ENCODE measurements at places on chromosomes 1 and 21. TPM values are rescaled to one million over a fixed set of nuclear protein-coding genes. Genes with fewer than 3 reads are reported as not detected.

Gene ZMPSTE24
- total RNA-seq, result 39.9 TPM

Gene LAMC2
- 34.9 TPM for total RNA-seq

Gene PDC
- not detected for total RNA-seq

Gene MIXL1
- total RNA-seq, result not detected

Gene DNALI1
- 0.27 TPM for total RNA-seq

Gene TMEM201
- total RNA-seq, result 27.2 TPM

Gene FOXJ3
- total RNA-seq, result 60.2 TPM

GRCh38 chr1:214362188-214362882 lies 81.4 kb downstream of the SMYD2 start:
- H3K27ac ChIP-seq, result peak overlapping the region; percentile 48
- peaks cover 3% of the 10 kb centered on the region for H3K36me3 ChIP-seq

DNA sequence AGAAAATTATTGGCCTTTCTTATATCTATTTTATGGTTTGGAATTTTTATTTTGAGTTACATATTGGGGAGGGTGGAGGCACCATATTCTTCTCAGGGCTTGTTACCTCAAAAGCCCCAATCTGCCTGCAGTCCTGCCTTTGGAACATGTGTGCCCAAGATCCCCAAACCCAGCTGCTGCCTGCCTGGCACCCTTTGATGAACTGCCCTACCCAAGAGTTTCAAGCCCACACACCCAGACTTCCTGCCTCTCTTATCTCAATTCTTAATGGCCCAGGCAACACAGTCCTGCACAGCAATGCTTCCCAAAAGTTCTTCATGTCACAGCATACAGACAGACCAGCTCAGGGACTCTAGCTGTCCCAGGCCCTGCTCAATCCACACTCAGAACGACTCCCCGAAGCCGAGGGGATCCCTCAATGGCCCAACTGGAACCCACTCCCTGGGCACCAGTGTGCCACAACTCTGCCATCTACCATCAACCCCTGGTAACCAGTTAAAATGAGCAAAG lies 19.2 kb downstream of the OLFML2B start:
- no peak overlapping the region for H3K27ac ChIP-seq
- no peaks in the 10 kb centered on the region for H3K36me3 ChIP-seq
- no peaks in the 10 kb centered on the region for H3K27me3 ChIP-seq

GRCh38 chr1:209642816-209643215 lies 9.4 kb downstream of the LAMB3 start:
- H3K27ac ChIP-seq, result no peak overlapping the region
- no peak overlapping the region for H3K4me3 ChIP-seq
- no peaks in the 10 kb centered on the region for H3K27me3 ChIP-seq
- no peak for DNase-seq
- peaks cover 18% of the 10 kb centered on the region for H3K36me3 ChIP-seq

DNA sequence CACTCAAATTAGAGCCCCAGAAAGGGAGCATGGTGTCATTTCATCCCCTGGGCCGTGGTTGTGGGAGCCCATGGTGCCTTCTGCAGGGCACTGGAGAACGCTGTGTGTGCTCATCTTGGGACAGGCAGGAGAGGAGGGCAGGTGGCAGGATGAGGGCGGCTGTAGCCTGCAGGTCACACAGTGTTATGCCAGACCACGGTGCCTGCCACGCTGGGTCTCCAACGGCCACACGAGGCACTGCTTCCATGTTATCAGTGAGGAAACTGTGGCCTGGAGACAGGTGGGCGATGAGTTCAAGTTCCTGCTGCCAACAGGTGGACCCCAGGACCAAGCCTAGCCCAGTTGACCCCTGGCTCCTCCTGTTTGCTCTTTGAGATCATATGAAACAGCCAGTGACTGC lies 21.0 kb downstream of the ABCG1 start:
- H3K27ac ChIP-seq, result no peak overlapping the region
- H3K4me3 ChIP-seq, result no peak overlapping the region
- no peaks in the 10 kb centered on the region for H3K27me3 ChIP-seq
- no peak for DNase-seq
- H3K4me1 ChIP-seq, result no peaks in the 10 kb centered on the region
- no peaks in the 10 kb centered on the region for H3K36me3 ChIP-seq

DNA sequence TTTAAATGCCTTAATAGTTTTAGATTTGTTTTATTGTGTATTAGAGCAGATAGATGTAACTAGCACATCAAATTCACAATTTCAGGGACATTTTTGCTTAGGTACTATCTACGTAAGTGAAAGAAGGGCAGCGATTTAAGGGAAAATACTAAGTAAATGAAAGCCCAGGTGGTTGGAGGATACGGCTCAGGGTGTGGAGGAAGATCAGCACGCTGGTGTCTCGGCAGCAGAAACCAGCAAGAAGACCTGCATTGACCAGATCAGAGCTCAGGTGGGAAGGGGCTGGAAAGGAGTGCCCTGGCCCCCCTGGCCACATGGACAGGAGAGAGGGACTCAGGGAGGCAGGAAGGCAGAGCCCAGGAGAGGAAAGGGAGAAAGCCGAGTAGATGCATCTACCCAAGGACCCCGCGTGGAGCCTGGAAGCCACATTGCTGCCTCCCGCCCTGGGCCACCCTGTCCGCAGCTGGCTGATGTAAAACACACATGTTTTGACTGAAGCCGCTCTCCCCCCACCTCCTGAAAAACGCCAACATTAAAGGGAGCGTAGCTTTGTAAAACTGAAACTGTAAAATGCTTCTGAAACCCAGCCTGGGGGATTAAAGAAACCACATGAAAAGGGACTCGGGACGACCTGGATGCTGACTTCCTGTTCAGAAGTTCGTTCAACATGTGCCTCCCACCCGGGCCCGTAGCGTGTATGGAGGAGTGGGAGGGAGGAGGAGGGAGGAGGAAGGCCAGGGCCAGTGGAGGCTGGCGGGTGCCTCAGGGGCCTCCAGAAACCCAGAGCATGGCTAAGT lies 72.6 kb upstream of the TARDBP start:
- H3K27ac ChIP-seq, result peak overlapping the region; percentile 64
- H3K27me3 ChIP-seq, result no peaks in the 10 kb centered on the region
- H3K36me3 ChIP-seq, result no peaks in the 10 kb centered on the region
- peaks cover 20% of the 10 kb centered on the region for H3K4me1 ChIP-seq
- no peak for DNase-seq
- H3K4me3 ChIP-seq, result no peak overlapping the region

GRCh38 chr1:66444438-66445265 lies 89.3 kb upstream of the SGIP1 start:
- no peaks in the 10 kb centered on the region for H3K36me3 ChIP-seq
- no peak for DNase-seq
- H3K27ac ChIP-seq, result no peak overlapping the region
- H3K27me3 ChIP-seq, result no peaks in the 10 kb centered on the region
- H3K4me1 ChIP-seq, result no peaks in the 10 kb centered on the region
- no peak overlapping the region for H3K4me3 ChIP-seq

DNA sequence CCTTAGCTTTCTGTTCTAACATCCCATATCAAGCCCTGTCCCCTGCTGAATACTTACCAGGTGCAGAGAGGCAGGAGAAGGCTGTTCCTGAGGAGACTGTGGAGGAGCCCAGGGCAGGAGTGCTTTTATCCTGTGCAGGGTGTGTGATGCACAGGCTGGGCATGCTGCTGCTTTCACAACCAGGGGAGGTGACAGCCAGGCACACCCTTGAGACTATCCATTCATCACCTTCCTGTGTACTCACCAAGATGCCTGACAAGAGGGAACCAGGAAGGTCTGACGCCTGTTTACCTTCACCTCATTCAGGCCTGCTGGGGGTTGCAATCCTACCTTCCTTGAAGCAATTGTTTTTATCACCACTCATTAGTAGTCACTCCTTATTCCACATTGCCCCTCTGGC lies at the start of gene LCE3E:
LCE3E (minus strand) TSS at position 100 of the 400 bp plus-strand sequence. CDS start 572 bp downstream, outside the sequence.
- no peak within 1 kb of the TSS for H3K4me3 ChIP-seq
- no peak for DNase-seq

DNA sequence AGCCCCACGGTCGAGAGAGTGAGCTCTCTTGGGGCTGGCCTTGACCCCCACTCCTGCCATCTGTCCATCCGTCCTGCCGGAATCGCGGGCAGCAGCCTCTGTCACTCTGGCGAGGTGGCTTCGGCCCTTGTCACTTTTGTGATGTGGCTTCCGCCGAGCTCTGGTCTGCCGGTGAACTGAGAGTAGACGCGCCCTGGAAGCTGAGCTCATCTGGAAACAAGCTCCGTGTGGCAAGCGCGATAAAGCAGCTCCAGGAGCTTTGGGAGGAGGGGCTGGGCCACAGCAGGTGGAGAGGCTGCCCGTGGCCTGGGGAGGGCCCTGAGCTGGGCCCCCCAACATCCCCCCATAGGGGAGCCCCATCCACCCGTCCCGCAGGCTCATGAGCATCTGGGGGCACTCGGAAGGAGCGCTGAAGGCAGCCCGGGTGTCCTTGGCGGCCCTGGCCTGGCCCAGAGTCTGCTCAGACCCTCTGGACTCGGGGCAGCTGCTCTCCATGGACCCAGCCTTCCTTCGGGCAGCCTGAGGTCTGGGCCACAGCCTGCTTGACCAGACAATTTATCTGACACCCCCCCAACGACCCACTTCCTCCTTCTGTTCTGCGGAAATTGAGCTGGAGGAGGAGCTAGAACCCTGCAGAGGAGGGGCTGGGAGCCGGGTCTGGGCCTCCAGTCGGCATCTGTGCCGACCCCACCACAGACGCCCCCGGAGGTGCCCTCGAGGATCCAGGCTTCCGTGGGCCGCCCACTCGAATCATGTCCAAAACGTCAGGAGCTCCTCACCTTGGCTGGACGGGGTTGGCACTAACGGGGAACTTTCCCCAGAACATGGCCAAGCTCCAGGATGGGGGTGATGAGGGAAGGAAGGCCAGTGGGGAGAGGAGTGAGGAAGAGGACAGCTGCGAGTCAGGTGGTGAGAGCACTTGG lies 59.1 kb downstream of the SLC19A1 start:
- DNase-seq, result no peak
- H3K4me3 ChIP-seq, result no peak overlapping the region
- H3K27me3 ChIP-seq, result no peaks in the 10 kb centered on the region

DNA sequence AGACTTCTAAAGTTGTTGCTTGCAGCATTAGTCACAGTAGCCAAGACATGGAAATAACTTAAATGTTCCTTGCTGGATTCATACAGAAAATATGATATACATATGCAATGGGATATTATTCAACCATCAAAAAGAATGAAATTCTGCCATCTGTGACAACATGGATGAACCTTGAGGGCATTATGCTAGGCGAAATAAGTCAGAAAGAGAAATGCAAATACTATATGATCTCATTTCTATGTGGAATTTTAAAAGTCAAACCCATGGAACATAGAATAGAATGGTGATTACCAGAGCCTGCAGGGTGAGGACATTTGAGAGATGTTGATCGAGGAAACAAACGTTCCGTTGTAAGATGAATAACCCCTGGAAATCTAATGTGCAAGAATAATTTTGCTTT lies 43.0 kb downstream of the CRB1 start:
- H3K36me3 ChIP-seq, result no peaks in the 10 kb centered on the region
- no peak overlapping the region for H3K27ac ChIP-seq

- no peak overlapping the region for H3K4me3 ChIP-seq
- H3K36me3 ChIP-seq, result no peaks in the 10 kb centered on the region
- no peak overlapping the region for H3K27ac ChIP-seq
- no peaks in the 10 kb centered on the region for H3K4me1 ChIP-seq
- DNase-seq, result no peak
Observed at GRCh38 chr1:25641931-25642573, 25.5 kb downstream of the MAN1C1 start.

DNA sequence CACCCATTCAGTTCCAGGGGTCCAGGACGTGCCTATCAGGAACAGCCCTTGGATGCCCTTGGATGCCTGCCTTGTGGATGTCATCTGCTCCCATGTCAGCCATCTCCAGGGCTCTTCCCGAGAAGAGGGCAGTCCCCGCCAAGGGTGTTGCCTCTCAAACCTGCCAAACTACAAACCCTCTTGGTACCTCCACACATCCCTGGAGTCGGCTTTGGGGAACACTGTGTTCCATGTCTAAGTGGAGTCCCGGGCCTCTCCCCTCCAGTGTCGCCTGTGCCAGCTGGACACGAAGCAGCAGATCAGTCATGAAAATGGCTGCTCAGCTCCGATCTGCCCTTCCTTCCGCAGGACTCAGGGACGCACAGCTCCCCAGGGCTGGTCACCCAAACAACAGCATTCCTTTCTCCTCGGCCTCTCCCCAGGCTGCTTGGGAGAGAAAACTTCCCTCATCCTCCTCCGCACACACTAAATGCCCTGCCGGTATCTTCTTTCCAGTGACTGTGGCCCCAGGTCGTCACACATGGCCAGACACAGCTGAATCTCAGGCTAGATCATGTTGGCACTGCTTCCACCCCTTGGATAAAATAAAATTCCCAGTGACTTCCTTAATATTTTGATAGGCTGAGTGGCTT lies 53.4 kb downstream of the GALNT2 start:
- H3K4me3 ChIP-seq, result no peak overlapping the region
- no peak for DNase-seq
- no peaks in the 10 kb centered on the region for H3K27me3 ChIP-seq
- peaks cover 8% of the 10 kb centered on the region for H3K4me1 ChIP-seq
- no peaks in the 10 kb centered on the region for H3K36me3 ChIP-seq

GRCh38 chr1:118012515-118013124 lies 83.1 kb downstream of the WDR3 start:
- DNase-seq, result no peak
- H3K4me1 ChIP-seq, result no peaks in the 10 kb centered on the region
- H3K36me3 ChIP-seq, result no peaks in the 10 kb centered on the region
- H3K27ac ChIP-seq, result no peak overlapping the region

DNA sequence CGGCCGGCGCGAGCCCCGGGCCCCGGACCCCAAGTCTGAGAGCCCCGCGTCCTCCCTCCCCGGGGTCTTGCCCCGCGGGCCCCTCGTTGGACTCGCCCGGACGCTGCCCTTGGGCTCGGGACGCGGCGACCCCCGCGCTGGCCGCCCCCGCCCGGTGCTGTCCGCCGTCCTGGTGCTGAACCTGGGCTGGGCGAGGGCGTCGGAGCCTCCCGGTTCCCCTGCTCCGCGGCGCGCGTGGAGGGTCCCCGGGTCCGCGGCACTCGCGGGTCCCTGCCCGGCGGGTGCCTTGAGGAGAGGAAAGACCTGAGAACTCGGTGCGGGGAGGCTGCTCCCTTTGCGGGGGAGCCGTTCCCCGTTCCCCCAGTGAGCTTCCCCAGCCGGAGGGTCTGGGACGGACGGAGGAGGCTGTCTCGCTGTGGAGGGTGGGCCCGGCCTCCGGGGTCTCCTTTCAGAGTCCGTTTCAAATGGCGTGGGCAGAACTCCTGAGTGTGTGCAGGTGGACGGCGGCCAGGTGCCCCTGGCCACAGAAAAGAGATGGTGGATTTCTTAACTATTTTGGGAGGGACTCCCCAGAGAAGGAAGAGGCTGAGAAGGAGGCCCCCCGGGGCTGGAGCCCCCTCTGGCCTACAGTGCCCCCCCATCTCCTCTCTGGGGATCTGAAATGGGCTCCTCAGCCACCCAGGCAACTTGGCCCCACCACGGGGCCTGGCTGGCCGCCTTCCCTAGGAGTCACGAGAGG lies 595 bp downstream of the GABRD start:
- H3K27ac ChIP-seq, result no peak overlapping the region
- DNase-seq, result peak; percentile 63
- H3K27me3 ChIP-seq, result no peaks in the 10 kb centered on the region
- H3K4me1 ChIP-seq, result no peaks in the 10 kb centered on the region
- no peaks in the 10 kb centered on the region for H3K36me3 ChIP-seq

GRCh38 chr1:29469457-29469856 lies 233.1 kb downstream of the PTPRU start:
- H3K4me3 ChIP-seq, result no peak overlapping the region
- no peak for DNase-seq
- H3K27ac ChIP-seq, result no peak overlapping the region
- H3K27me3 ChIP-seq, result no peaks in the 10 kb centered on the region

GRCh38 chr1:43243299-43243698 lies 26.5 kb upstream of the TMEM125 start:
- H3K4me1 ChIP-seq, result no peaks in the 10 kb centered on the region
- DNase-seq, result no peak
- H3K27me3 ChIP-seq, result no peaks in the 10 kb centered on the region
- no peak overlapping the region for H3K4me3 ChIP-seq
- H3K36me3 ChIP-seq, result no peaks in the 10 kb centered on the region
